Motor neuron (in vitro differentiated cells): ENCODE measurements at places on chromosomes 4 and X. TPM values are rescaled to one million over a fixed set of nuclear protein-coding genes. Genes with fewer than 3 reads are reported as not detected.
A peak's percentile ranks its signal among the peaks of the same experiment; 100 is the strongest.

USP27X gene
- 7.3 and 9.3 TPM in 2 replicates for total RNA-seq

NAT8L gene
- 2.0 and 2.4 TPM in 2 replicates for total RNA-seq

FGFBP2 gene
- total RNA-seq, result 0.38 TPM in 1 of 2 replicates, not detected in the other

SEC24B gene
- 20.7 and 21.0 TPM in 2 replicates for total RNA-seq

ARR3 gene
- 1.00 TPM in 1 of 2 replicates, not detected in the other for total RNA-seq

DMP1 gene
- 0.39 TPM in 1 of 2 replicates, not detected in the other for total RNA-seq

CD38 gene
- total RNA-seq, result 0.37 and 0.50 TPM in 2 replicates

FAM193A gene
- total RNA-seq, result 9.1 and 11.3 TPM in 2 replicates

BTC gene
- 2.2 and 2.3 TPM in 2 replicates for total RNA-seq

CPZ gene
- total RNA-seq, result 0.11 TPM in 1 of 2 replicates, not detected in the other

PRRG3 gene
- 1.7 and 1.9 TPM in 2 replicates for total RNA-seq

- ATAC-seq, result no peak
Observed at GRCh38 chrX:71222929-71223328, at the start of gene GJB1. GJB1 (plus strand) TSS chrX:71223224; CDS start chrX:71223708, 484 bp downstream.

DNA sequence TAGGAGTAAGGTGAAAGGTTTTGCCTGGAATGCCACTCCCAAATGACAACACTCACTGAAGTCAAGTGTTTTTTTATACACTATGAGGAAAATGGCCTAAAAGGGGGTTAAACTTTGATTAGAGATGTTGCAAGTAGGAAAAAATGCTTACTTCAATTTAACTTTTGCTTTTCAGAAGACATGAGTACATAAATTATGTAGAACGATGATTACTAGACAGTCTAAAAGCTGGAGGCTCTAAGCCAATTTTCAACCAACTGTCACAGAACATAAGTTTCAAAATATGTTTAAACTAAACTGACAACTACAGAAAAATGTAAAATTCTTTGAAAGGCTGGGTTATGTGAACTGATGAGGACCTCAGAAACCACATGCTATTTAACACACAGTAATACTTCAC lies 83.4 kb downstream of the SHISA3 start:
- no peak for ATAC-seq

- ATAC-seq, result peak; percentile 51
Observed at GRCh38 chr4:158172261-158173258, at the start of gene GASK1B. GASK1B (minus strand) TSS chr4:158173025; CDS start chr4:158171375, 1,650 bp downstream.

DNA sequence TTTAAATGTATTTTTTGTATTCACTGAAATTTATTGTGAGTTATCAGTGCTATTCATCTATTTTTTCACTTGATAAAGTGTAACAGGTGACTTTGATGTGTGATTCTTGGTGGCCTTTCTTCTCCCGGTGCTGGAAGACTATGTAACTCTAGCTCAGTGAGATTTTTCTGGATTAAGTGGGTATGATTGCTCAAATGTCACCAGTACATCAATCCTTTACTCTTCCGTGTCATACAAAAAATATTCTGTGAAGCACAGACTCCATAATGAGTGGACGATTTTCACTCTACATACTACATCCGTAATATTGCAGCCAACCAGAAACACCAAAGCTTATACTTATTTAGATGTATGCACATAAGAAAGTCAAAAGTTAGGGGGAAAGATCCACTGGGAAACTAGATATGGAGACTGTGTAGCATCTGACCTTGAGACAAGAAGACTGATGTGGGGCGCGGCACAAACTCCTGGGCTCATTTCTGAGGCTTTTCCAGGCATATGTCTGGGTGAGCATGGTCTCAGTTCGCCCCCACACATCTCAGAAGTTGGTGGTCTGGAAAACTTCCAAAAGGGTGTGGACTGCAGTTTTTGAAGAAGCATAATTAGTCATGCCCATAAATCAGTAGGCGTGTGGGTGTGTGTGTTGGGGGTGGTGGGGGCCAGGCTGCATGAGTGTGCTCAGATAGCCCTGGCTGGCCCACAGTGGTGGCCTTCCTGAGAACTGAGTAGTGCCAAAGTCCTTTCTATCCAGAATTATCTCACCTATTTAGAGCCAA lies 53.9 kb upstream of the TENM3 start:
- ATAC-seq, result peak; percentile 94

DNA sequence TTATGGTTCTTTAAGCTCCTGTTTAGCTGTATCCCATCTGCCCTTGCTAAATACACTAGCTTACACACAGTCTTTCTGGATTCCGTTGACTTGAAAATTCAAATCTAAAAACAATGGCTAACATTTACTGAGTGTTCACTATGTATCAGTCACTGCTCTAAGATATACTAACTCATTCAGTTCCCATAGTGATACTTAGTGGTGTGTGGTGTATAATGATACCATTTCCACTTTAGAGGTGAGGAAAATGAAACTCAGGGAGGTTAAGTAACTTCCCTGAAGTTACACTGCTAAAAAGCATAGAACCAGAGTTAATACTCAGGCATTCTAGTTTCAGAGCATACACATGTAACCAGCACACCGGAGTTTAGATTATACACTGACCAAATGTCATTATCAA lies 762.0 kb downstream of the GRID2 start:
- ATAC-seq, result no peak

DNA sequence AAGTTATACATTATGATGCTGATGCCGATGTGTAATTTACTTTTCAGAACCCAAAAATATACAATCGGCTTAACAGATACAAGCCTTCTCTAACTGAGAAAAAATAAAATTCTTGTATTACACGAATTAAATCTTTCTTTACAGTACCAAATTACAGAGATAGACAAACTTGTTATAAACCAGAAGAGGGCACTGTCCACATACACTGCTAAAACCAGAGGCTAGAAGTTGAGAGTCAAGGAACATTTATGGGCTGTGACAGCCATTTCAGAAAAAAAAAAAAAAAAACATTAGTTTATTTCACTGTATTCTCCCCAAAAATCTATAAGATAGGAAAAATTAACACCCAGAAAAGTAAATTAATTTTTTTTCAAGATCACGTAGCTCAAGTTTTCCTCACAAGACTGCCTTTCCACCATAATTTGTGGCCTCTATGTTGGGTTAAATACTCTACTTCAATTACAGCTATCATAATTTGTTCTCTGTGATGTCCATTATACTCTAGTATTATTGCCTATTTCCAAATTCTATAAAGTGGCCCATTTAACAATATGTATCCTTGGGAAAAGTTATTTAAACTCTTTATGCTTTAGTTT lies 12.0 kb downstream of the EREG start:
- peak; percentile 24 for ATAC-seq

- ATAC-seq, result no peak
Observed at GRCh38 chr4:119537586-119537985, 91.0 kb downstream of the PDE5A start.

DNA sequence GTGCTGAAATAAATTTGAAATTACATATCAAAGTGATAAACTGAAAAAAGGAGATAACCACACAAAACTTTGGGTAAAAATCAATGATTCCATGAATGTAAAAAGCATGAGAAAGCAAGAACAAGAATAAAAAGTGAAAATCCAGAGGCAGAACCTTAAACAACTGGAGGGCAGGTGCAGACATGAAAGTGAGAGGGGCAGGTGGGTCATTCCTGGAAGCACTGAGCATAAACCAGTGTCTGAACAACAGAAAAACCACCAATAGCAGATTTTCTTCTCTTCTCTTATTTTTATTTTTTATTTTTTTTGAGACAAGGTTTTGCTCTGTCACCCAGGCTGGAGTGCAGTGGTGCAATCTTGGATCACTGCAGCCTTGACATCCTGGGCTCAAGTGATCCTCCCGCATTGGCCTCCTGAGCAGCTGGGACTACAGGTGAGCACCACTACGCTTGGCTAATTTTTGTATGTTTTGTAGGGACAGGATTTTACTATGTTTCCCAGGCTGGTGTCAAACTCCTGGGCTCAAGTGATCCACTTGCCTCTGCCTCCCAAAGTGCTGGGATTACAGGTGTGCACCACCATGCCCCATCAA lies 46.8 kb upstream of the GPR78 start:
- ATAC-seq, result no peak

- no peak for ATAC-seq
Observed at GRCh38 chr4:36915717-36916116, 328.8 kb upstream of the NWD2 start.

- peak; percentile 56 for ATAC-seq
Observed at GRCh38 chr4:153248641-153249198, 44.5 kb downstream of the TRIM2 start.

GRCh38 chrX:55874807-55875206 lies 157.3 kb downstream of the RRAGB start:
- ATAC-seq, result no peak

DNA sequence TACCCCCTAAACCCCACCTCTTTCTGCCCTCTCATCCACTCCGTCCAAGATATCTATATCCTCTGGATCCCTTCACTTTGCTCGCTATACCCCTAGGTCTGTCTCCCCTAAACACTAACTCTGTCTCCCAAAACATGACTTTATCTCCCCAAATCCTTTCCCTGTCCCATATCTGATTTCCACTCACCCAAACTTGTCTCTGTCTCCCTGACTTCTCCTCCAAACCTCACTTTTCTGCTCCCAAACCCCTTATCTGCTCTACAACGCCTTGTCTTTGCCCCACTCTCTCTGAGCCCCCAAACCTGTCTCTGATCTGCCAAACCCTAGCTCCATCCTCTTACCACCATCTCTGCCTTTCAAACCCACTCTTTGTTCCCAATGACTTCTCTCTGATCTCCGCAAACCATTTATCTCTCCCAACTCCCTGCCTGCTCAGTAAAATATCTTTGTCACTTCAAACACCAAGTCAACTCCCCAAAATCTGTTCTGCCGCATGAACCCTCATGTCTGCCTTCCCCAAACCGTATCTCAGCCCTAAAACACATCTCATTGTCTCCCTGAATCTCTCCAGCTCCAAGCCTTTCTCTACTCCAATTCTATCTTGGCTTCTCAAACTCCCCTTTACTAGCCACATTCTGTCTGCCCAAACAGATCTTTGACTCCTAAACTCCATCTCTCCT lies 575 bp downstream of the GATA1 start:
- ATAC-seq, result no peak

DNA sequence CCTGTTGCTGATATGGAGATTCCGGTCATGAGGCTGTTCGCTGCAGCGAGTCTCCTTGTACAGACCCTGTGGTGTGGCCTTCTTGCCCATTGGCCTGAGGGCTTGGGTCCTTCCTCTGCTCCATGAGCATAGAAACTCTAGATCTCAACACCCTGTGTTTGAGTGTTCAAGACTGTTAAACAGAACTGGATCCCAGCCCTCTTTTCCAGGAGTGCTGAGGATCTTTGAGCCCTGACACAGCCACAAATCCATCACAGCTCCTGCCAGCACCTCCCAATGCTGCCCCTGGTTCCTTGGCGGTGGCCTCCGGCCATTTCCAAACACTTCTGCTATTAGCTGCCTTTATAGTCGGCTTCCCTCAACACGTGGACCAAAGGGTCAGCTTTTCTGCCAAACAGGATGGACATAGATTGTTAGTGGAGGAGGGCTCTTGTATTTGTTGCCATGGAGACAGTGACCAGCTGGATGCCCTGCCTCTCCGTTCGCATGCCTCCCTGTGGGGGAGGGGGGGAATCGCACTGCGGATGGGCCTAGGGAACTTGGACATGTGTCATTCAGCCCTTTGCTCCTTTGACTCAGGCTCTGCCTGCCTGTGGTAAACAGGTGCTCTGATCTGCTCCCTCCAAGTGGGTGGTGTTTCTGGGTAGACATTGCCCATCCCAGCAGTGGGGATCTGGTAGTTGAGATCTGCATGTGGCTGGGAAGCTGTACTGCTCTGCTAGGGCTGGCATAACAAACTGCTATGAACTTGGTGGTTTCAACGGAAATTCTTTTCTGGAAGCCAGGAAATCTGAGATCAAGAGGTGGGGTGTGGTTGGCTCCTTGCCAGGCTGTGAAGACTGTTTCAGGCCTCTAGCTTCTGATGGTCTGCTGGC lies 6.9 kb upstream of the WDR1 start:
- peak; percentile 93 for ATAC-seq

DNA sequence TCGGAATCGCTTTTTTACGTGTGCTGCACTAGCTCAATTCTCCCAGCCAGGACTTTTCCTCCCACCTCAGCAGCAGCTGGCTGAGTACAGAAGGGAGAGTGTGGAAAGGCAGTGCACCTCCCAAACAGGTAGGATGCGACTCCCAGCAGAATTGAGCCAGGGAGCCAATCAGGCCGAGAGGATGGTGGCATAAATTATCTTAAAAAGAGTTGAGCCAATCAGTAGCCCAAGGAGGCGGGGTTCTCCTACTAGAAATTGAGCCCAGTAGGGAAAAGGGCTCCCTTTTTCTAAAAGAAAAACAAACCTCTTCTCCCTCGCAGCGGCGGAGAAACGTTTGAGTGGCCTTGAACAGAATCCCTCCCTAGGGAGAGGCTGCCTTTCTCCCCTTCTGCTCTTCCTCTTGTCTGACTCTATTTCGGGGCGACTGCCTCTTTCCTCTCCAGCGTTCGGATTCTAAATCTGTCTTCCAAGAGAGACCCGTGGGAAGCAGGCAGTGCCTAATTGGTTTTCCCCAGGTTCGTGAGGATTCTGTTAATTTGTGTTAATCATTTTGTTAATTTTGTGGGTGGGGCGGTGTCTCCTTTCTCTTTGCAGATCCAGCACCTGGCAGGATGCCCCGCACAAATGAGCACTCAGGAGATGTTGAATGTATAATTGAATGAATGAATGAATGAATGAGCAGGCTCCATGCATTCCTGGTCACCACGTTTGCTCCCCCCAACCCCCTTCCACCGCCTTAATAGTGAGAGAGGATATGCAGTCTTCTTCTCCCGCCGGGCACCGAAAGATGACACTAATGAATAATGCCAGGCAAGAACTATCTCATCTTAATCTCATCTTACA lies at the start of gene GABRG1:
GABRG1 (minus strand) TSS at position 142 of the 843 bp plus-strand sequence; CDS start at position 1, 141 bp downstream.
- ATAC-seq, result peak; percentile 45

DNA sequence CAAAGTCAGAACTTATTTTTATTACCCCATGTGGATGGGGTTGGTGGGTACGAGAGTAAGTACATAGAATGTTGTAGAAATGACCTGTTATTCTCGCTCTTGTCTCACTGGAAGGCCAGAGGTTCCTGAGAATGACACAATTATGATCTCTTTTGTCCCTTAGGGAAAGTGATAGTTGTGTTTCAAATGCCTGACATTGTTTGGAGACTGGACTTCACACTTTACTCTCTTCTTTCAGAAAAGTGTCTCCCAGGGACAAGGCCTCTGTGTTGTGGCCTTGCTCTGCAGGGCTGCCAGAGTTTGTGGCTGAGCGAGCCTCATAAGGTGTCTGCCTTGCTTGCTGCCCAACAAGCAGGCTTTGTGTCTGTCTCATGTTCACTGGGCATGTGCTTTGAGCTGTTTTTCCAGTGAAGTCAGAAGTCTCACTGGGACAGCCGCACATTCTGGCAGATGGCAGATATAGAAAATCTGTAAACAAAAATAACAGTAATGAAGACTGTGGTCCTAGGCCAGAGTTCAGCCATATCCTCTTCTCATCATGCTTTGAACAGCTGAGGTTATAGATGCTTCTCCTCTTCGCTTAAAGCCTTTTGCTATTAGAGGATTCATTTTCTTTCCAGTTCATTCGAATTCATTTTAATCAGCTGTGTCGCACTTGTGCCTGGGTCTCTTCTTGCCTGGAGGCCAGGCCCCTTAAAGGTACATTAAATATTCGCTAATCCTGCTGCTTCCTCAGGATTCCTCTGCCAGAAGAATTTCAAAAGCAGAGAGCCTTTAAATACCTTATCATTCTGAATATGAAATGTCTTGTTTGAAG lies 14.4 kb downstream of the PPEF1 start:
- no peak for ATAC-seq
